Stimulated activated CD4-positive, alpha-beta T cell treated with anti-CD3 and anti-CD28 coated beads, Interleukin-15, amount 100 ng/mL, for 24 hours (primary cell): ENCODE measurements at places on chromosomes 12 and 14.

DNA sequence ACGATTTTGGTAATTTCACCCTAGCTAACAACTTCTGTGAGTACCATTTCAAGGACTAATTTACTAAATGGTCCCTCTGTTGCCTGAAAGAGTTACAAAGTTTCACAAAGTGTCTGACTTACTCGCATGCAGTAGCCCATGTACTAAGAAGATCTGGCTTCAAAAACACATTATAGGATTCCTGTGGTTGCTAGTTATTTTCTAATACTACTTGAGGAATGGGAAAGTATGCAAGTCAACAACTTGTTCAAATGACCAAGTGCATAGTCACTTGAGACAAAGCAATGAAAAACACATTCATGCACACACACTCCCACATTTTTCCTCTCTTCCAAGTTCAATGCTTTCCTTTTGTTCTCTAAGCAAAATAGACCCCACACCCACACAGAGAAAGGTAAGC is 219.7 kb upstream of the TMPO start:
- no peak for DNase-seq

- DNase-seq: no peak
Observed at GRCh38 chr12:1918081-1918883, at the start of gene CACNA2D4. Gene CACNA2D4 (minus strand): TSS chr12:1918652. CDS start chr12:1918473, 179 bp downstream.

- DNase-seq: no peak
Observed at GRCh38 chr14:68012871-68013270, 193.3 kb downstream of the RAD51B start.

- DNase-seq: no peak
Observed at GRCh38 chr14:105471823-105472485, 2.7 kb upstream of the CRIP2 start.

DNA sequence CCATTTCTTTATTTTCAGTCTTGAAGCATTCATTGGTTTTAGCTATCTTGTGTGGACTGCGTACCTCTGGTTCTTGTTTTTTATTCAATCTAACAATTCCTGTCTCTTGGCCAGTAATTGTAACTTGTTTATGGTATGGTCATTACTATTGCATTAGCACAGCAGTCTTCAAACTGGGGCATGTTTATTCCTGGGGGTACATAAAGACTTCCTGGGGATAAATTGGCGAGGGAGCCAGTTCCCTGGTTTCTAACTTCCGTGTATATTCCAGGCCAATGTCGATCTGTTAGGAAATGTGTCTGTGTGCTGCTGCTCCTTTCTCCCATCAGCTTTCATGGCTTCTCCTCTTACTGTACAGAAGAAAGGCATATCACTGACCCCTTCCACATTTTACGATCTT is 13.7 kb upstream of the EVL start:
- no peak for DNase-seq

GRCh38 chr14:51630987-51631386 is 20.7 kb upstream of the FRMD6 start:
- no peak for DNase-seq

DNA sequence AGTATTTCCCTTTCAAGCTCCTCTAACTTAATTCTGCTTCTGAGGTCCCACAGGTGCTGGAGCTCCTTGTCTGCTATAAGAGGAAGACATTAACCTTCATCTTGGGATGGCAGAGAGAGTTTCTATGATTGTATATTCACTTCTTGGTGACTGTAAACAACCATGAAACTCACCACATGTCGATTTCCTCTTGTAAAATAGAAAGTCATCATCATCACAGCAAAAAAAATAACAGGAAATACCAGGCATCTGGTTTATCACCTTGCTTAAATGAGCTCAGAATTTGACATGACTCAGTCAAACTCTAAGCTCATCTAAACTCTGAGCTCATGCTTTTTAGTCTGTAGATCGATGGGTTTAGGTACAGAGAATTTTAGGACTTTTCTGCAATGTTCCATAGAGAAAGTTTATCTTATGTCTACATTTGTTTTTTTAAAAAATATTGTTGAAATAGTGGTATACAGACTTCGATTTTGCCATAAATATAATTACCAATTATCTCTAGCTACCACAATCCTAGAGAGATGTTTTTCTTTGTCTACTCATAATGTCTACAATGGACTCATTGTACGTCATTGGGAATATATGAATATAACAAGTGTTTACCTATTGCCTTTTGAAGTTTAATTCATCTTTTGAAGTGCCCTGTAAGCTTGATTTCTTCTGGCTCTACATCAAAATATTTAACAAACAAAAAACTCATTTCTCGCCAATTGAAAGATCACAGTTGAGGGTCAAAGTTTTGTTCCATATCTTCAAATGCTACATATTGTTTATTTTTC is 58.4 kb downstream of the IGF1 start:
- DNase-seq: no peak

DNA sequence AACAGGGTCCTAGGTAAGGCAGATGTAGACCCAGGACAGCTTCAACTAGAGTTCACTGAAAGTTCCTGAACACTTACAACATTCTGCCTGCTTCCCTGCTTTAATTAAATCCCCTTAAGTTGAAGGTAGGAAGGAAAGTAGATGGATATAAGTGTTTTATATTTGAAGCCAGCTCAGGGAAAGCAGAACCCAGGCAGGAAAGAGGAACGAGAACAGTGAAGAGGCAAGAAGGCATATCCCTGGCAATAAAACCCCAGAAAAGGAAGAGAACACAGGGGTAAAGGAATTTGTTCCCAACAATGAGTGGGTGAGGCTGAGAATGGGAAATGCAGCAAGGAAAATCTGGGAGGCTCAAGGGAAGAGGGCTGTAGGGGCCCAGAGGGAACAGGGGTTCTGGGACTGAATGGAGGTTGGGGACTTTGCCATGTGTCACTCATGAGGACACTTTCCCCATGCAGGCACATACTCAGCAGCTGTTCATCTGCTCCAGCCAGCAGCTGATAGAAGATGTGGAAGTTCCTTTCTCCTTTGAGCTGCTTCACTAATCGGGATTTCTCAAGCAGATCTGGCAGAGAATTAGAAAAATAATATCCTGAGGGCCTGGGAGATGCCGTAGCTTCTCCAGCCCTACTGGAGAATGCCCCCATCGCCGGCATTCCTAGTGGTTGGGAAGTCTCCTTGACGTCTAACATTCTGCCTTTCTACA is 3.7 kb downstream of the MYO1A start:
- DNase-seq: no peak

DNA sequence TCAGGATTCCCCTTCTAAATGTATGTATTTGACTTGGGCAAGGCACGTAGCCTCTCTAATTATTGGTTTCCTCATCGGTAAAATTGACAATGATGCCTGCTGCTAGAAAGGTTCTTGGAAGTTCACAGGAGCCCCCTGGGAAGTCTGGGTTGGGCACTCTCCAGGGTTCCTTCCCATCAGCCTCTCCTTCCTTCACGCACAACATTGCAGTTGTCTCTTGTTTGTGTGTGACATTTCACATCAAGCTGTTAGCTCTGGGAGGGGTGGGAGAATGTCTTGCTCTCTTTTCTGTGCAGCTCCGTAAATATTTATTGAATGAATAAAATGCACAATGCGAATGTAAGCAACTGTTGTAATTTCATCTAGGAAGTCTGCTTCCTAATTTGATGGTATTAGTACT is 153.2 kb upstream of the PRICKLE1 start:
- no peak for DNase-seq

GRCh38 chr12:114697243-114697716 is 13.3 kb upstream of the TBX3 start:
- no peak for DNase-seq

GRCh38 chr14:90568405-90568804 is 171.6 kb downstream of the CALM1 start:
- no peak for DNase-seq

GRCh38 chr12:93048656-93049055 is 119.6 kb upstream of the EEA1 start:
- DNase-seq: no peak

- no peak for DNase-seq
Observed at GRCh38 chr12:107415071-107415470, 270.5 kb upstream of the PWP1 start.

GRCh38 chr12:132795847-132796246 is 32.8 kb downstream of the GOLGA3 start:
- DNase-seq: no peak

DNA sequence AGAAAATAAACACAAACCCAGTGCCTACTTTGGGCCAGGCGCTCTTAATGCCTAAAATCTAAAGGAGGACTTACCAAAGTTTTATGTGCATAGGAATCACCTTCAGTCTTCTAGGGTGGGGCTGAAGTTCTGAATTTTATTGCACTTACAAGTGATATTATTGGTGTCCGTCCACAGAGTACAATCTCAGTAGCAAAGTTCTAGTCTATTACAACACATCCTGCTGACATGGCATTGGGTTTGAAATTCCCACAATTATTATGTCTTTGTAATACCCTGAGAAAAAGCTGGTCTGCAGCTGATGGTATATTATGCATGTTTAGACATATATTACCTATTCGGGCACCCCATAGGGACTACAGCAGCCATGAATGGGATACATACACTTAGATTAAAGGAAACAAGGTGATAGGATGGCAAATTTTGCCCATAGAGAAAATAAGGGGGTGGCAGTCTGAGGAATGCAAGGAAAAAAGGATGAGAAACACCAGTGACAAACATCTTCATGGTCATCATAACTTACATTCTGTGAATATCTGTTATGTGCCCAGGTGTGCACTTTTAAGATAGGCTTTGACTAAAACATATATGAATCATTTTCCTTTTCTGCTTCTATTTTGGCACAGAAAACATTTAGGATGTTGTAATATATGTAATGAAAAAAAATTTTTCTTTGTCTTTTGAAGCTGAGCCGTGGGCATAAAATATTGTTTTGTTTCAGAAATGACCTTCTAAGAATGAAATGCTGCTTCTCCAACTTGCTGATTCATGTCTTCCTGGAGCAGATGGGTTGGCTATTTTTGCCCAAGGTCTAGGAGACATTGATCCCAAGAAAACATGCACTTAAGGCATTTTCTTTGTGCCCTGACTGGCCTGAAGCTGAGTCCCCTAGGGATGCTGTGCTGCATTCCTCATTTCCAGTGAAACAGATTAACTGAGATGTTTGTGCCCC is 27.2 kb upstream of the ALG10 start:
- no peak for DNase-seq

DNA sequence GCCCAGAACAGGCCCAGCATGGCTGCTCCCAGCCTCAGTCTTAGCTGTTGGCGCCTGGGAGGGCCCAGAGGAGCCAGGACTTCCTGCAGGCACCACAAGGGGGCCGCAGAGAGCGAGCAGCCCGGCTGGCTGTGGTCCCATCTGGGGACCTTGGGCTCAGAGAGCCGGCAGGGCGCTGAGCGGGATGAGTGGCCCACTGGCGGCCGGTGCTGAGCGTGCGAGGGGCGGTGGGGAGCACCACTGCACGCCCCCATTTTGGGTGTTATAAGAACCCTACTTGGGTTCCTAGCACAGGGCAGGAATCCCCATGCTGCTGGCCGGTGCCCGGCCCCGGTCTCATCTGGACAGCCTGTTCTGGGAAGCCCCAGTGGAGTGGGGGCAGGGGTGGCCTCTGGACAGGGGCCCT is 25.9 kb upstream of the CRIP2 start:
- DNase-seq: peak; percentile 70

GRCh38 chr14:80930095-80930494 is 11.4 kb downstream of the CEP128 start:
- DNase-seq: no peak

DNA sequence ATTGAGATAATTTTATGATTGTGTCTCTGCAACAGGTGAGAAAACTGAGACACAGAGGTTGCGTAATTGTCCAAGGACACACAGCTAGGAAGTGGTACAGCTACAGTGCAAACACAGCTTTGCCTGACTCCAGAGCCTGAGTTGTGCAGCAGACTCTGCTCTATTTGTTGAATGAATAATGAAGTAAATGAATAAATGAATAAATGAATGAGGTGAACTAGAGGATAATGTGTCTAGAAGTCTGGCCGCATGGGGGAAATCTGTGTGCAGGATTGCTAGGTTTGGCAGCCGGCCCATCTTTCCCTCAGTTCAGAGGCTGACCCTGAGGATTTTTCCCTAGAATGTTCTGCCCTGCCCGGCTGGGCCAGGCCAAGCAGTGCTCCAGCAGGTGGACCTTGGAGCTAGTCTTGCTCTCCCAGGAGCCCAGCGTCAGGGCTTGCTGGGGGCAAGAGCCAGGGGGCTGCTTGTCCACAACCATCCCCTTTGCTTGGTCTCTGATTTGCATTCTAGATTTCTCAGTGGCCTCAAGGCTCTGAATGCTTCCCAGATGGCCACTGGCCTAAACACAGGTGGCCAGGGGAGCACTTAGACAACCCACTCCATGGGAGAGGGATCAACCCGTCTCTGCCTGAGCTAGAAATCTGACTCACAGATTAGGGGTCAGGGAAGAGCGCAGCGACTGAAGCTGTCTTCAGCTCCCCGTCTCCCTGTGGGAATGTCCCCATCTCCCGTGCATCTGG is 225.2 kb downstream of the C12orf75 start:
- no peak for DNase-seq

DNA sequence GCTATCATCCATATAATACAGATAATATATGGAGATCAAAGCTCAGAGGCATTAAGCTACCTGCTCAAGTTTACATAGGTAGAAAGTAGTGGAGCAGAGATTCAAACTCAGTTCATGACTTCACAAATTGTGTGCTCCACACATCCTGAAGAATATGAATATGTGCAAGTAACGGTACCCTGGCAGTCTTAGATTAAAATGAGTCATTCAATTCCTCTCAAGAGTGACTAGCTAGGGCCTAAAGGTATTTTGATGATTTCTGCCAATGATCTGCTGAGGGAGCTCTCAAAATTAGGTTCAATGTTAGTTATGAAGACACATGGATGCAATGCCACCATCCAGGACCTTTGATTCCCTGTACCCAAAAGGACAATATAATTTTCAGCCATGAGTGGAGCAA is 58.9 kb downstream of the GRIP1 start:
- DNase-seq: no peak

GRCh38 chr12:50059440-50060119 is 2.2 kb downstream of the ASIC1 start:
- peak; percentile 76 for DNase-seq

DNA sequence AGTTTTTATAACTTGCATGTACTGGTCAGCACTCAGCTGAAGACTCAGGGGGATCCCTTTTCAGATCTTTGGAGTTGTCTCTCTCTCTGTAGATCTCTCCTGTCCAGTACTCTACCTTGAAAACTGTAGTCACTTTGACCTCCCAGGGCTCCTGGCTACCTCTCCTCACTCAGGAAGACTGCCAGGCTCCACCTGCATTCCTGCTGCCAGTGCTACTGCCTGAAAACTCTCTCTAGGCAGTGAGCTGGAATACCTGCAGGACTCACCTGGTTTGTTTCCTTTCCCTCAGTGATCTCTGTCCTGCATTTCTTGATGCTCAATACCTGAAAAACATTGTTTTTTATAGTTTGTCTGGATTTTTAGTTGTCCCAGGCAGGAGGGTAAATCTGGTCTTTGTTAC is 87.4 kb downstream of the PRIMA1 start:
- no peak for DNase-seq

GRCh38 chr12:105748806-105749600 is 389.8 kb downstream of the NUAK1 start:
- DNase-seq: no peak

DNA sequence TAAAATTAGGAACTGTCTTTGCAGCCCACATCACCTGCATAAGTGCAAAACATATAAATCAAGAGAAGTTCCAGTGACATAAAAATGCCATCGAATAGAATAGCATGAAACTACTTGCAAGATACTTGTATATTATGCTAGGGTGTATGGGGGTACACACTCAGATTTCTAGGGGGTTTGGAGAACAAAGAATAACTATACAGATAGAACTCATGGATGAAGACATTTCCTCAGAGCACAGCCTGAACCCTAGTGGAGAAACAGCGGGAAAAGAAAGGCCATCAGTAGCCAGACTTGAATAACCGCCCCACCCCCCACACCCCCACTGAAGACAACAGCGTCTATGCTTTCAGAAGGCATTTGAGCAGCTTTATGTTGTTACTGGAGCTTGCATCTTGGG is 425.8 kb downstream of the NPAS3 start:
- DNase-seq: no peak
